CD4-positive, alpha-beta T cell treated with Interleukin-4 for 1 hour (primary cell): ENCODE measurements at places on chromosomes 13 and 19.
A peak's percentile ranks its signal among the peaks of the same experiment; 100 is the strongest.

- no peak for DNase-seq
These were observed 44.0 kb downstream of the EFNB2 start for GRCh38 chr13:106491463-106491862.

- no peak for DNase-seq
These were observed 537 bp downstream of the NAT14 start for GRCh38 chr19:55485439-55486011.

GRCh38 chr19:12796146-12797071 lies 5.1 kb downstream of the JUNB start:
- peak; percentile 84 for DNase-seq

DNA sequence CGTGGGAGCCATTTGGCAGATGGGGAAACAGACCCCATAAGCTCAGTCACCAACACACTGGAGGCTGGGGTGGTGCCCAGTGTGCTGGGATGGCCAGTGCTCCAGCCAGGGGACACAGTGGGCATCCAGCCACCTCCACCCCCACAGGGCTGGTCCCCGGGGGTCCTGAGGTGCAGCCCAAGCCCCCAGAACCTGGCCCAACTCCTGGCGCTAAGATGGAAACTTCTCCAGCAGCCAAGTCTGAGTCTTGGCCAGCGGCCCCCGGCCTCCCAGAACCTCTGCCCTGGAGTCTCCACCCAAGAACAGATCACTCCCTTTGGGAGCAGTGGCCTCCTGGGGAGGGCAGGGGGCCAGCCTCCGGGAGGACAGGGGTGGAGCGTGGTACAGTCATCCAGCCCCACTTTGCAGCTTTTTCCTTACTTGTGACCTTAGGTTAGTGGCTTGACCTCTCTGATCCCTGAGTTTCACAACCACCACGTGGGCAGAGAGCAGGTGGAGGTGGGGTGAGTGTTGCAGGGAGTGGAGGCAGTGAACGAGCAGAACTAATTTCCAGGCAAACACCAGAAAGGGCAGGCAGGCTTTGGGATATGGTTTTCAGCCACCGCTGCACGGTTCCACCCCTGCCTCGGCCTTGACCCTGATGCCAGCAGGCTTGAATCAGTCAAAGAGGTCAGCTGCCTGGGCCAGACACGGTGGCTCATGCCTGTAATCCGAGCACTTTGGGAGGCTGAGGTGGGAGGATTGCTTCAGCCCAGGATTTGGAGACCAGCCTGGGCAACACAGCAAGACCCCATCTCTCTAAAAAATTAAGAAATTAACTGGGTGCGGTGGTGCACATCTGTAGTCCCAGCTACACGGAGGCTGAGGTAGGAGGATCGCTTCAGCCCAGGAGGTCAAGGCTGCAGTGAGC lies 4.3 kb upstream of the NRTN start:
- no peak for DNase-seq

GRCh38 chr13:30360586-30360985 lies 53.2 kb upstream of the KATNAL1 start:
- no peak for DNase-seq

DNA sequence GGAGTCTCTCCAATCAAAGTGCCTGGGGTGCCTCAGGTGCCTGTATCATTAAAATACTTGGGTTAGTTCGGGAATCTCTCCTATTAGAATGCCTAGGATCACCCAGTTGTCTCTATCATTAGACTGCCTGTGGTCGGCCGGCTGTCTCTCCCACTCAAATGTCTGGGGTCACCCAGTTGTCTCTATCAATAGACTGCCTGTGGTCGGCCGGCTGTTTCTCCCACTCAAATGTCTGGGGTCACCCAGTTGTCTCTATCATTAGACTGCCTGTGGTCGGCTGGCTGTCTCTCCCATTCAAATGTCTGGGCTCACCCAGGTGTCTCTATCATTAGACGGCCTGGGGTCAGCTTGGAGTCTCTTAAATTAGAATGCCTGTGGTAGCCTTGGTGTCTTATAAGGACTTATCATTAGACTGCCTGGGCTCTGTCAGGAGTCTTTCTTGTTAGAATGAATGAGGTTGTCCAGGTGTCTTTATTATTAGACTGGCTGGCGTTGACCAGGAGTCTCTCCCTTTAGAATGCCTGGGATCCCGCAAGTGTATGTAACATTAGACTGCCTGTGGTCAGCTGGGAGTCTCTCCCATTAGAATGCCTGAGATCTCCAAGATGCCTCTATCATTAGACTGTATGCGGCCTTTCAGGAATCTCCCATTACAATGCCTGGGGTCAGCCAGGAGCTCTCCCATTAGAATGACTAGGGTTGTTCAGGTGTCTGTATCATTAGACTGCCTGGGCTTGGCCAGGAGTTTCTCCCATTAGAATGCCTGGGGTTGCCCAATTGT lies 1555.5 kb downstream of the UQCRFS1 start:
- no peak for DNase-seq

DNA sequence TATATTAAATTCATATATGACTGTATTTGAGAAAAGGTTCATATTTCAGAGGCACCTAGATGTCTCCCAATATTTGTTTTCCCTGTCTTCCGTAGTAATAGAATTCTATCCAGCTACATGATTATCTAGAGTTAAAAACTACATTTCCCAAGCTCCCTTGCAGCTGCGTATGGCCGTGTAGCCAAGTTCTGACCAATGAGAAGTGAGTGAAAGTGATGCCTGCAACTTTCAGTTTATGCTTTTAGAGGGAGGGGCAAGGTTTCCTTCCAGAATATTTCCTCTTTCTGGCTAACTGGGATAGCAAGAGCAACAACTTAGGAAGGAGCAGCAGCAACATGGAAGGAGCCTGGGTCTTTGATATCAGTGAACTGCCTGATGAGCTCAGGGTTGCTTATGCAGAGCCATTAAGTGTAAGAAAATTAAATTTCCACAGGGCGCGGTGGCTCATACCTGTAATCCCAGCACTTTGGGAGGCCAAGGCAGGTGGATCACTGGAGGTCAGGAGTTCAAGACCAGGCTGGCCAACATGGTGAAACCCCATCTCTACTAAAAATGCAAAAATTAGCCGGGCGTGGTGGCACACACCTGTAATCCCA lies 23.2 kb upstream of the CYP2A13 start:
- no peak for DNase-seq

- no peak for DNase-seq
These were observed 21.5 kb upstream of the SGCG start for GRCh38 chr13:23159205-23159759.

DNA sequence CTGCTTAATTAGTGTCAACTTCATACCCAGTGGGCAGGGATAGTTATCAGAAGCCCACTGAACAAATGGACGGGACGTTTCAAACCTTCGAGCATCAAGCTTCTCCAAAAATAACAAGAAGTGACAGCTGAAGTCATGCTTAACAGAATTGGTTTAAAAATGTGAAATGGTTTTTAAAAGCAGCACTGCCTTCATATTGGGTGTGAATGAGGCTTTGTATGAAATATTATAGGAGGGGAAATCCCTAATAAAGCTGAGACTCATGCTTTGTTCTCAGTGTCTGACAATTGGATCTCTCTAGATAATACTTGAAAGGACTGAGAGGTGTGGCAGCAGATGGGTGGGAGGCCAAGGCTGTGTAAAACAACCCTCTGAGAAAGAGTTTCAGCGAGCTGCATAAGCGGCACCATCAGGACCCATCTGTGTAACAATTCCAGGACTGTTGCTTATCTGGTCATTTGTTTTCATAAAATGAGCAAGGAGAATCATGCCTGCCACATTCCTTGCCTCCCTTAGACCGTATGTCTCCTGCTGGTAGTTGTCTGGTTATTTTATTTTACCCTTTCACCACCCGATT lies 667.7 kb downstream of the DIAPH3 start:
- DNase-seq: no peak

DNA sequence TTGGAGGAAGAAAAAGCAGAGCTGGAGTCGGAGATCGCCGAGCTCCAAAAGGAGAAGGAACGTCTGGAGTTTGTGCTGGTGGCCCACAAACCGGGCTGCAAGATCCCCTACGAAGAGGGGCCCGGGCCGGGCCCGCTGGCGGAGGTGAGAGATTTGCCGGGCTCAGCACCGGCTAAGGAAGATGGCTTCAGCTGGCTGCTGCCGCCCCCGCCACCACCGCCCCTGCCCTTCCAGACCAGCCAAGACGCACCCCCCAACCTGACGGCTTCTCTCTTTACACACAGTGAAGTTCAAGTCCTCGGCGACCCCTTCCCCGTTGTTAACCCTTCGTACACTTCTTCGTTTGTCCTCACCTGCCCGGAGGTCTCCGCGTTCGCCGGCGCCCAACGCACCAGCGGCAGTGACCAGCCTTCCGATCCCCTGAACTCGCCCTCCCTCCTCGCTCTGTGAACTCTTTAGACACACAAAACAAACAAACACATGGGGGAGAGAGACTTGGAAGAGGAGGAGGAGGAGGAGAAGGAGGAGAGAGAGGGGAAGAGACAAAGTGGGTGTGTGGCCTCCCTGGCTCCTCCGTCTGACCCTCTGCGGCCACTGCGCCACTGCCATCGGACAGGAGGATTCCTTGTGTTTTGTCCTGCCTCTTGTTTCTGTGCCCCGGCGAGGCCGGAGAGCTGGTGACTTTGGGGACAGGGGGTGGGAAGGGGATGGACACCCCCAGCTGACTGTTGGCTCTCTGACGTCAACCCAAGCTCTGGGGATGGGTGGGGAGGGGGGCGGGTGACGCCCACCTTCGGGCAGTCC lies 5.0 kb downstream of the FOSB start:
- DNase-seq: peak; percentile 73

- DNase-seq: peak; percentile 37
These were observed 22.1 kb upstream of the WDFY2 start for GRCh38 chr13:51562011-51562671.

- no peak for DNase-seq
These were observed 126.0 kb downstream of the RAP2A start for GRCh38 chr13:97559981-97560380.

DNA sequence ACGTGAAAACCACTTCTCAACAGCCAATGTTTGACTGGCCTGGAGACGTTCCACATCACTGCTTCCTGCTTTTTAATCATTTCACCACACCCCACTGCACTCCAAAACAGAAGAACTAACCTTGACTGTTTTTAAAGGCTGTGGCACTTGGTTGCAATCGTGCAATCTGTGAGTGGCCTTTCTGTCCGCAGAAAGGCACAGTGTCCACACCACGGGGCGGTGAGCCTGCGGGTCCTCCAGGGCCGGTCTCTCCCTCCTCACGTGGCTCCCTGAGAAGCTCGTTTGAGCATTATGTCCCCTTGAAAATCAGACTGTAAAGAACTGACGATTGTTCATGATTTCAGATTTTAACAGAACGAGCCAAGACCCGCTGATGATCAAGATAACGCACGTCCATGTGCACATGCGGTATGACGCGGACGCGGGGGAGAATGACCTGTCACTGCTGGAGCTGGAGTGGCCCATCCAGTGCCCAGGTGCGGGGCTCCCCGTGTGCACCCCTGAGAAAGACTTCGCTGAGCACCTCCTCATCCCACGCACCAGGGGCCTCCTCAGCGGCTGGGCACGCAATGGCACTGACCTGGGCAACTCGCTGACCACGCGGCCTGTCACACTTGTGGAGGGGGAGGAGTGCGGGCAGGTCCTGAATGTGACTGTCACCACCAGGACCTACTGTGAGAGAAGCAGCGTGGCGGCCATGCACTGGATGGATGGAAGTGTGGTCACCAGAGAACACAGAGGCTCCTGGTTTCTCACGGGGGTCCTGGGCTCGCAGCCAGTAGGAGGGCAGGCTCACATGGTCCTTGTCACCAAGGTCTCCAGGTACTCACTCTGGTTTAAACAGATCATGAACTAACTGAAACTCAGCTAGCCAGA lies 13.0 kb downstream of the PROZ start:
- no peak for DNase-seq

GRCh38 chr19:54179921-54180461 lies 7.0 kb upstream of the TMC4 start:
- peak; percentile 40 for DNase-seq

DNA sequence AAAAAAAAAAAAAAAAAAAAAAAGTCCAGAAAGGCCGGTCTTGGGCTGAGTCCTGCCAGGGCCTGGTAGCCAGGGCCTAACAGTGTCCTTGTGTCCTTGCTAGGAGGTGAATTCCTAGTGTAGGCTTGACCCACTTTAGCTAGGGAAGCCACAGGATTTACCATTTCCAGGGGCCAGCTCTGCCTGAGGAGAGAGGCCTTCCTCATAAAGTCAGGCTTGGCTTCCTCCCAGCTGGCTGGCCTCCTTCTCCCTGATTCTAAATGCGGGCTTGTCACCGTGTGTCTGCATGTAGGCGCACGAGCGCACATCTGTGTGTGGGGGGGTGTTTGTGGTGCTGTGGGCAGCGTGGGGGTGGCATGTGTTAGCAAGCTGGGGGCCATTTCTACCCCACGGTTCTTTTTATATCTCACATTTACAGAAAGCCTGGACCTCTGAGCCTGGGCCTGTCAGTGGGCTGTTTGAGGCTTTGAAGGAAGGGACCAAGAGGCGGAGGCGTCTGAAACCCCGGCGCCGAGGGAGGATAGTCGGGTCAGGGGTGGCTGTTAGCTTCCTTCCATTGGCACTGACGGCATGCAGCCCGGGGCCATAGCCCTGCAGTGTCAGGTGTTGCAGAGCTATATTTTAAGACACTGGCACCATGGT lies 31.7 kb downstream of the IER2 start:
- DNase-seq: peak; percentile 48

GRCh38 chr13:112732679-112733078 lies 42.8 kb downstream of the ATP11A start:
- DNase-seq: no peak

DNA sequence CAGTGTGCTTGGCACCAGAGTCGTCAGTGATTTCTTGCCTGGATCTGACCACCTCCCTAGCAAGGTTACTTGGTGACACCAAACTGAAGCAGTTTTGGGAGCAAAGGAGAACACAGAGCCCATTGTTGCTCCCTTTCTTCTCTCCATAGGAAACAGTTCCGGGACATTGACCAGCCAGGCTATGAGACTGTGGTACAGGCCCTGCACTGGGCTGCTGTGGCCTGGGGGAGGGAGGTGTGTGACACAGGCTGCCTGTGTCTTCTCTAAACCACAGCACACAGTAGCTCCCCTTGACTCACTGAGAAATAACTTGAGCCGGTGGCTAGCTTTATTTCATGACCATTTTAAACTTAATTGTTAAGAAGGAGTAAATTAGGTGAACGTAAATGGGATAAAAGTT lies 214.8 kb upstream of the UBL3 start:
- DNase-seq: no peak

DNA sequence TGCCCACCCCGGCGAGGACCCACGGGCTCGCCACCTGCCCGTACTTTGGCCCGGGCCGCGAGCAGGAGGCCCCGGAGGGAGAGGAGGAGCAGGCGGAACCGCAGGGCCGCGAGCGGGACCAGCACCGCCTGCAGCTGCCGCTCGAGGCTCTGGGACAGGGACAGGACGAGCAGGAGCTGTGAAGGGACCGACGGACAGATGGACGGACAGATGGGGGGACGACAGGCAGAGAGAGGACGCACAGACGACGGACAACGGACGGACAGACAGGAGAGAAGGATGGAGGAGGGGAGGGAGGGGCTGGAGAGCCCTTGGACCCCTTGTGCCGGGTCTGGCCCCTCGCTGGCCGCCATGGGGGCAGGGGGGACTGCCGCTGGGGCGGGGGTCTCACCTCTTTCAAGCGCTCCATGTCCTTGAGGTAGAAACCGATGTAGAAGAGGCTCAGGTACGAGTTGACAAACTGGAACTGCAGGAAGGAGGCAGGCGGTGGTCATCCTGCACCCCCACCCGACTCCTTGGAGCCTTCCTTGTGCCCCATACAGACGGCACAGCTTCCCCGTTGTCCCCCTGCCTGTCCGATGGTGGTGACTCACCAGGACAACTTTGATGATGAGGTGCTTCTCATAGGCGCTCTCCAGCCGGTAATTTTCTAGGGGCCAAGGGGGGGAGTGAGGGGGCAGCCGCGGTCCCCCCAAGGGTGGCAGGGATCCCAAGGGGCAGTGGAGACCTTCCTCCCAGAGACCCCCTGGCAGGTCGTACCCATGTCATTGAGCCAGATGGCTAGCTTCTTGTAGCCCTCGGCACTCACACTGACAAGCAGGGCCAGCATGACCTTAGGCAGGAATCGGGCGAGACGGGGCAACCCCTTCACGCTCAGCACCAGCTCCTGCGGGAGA lies 5.0 kb downstream of the ANO8 start:
- DNase-seq: no peak
